ENCODE measurements at places on chromosomes 13 and 19.

GRCh38 chr13:54185785-54186184 is 1157.2 kb downstream of the OLFM4 start:
- no peak for DNase-seq

- DNase-seq: no peak
Observed at GRCh38 chr19:15563931-15564330, 51.1 kb upstream of the CYP4F8 start.

GRCh38 chr13:19586904-19587634 is 25.7 kb upstream of the TPTE2 start:
- peak; percentile 52 for DNase-seq

DNA sequence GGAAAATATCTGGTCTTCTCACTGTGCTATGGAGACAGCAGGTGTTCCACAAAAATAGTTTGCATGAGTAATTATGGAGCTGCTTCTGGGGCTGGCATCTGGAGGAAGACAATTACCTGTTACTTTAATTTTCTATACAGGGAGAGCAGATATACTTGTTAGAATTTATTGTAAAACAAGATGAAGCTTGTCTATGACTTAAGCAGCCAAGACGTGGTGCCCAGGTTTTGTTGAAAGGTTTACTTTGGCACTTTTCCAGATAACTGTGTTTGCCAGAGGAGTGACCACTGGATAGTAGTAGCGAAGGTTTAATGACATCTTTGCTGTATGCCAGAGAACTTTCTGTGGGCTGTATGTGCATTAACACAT is 134.5 kb upstream of the KL start:
- no peak for DNase-seq

All from SK-N-SH (cell line).